T follicular helper cell (primary cell): ENCODE measurements at places on chromosomes 16 and 17.
A peak's percentile ranks its signal among the peaks of the same experiment; 100 is the strongest.

- no peak for DNase-seq
These were observed 185.5 kb downstream of the FOXL1 start for GRCh38 chr16:86763819-86764218.

GRCh38 chr17:66625311-66625767 is 209.6 kb upstream of the CACNG5 start:
- no peak for DNase-seq

DNA sequence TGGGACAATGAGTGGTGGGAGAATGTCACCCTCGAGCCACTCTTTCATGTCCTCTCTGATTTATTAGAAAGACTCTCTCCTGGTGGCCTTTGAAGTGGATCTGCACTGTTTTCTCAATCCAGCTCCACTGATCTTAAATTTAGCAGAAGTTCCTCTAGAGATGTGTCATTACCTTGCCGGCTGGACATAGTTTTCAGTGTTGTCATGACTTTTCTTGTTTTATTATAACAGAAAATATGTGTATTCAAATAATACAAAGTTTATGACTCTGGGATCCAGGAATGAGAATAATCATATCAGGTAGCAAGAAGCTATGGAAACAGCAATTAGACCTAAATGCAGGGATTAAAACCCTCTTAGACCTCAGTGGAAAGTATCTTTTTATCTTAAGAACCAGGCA is 247.5 kb upstream of the ELAC2 start:
- no peak for DNase-seq

- no peak for DNase-seq
These were observed 79.0 kb downstream of the C16orf78 start for GRCh38 chr16:49452578-49452977.

- no peak for DNase-seq
These were observed 26.5 kb downstream of the SREBF1 start for GRCh38 chr17:17810084-17810894.

DNA sequence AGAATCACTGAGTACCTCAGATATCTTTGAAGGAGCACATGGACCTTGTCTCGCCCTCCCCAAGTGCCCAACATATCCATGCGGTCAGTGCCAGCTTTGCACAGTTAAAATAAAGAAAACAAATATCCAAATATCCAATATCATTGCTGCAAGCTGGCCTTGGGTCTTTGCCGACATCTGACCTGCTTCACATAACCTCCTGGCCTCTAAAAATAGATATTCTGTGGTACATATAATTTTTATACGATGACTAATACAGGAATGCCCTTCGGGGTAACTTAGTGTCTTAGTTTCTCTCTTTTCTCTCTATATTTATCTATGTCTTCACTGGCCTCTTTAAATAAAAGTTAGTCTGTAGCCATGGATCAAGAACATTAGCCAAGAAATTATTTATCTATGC is 67.8 kb downstream of the MAF start:
- no peak for DNase-seq

DNA sequence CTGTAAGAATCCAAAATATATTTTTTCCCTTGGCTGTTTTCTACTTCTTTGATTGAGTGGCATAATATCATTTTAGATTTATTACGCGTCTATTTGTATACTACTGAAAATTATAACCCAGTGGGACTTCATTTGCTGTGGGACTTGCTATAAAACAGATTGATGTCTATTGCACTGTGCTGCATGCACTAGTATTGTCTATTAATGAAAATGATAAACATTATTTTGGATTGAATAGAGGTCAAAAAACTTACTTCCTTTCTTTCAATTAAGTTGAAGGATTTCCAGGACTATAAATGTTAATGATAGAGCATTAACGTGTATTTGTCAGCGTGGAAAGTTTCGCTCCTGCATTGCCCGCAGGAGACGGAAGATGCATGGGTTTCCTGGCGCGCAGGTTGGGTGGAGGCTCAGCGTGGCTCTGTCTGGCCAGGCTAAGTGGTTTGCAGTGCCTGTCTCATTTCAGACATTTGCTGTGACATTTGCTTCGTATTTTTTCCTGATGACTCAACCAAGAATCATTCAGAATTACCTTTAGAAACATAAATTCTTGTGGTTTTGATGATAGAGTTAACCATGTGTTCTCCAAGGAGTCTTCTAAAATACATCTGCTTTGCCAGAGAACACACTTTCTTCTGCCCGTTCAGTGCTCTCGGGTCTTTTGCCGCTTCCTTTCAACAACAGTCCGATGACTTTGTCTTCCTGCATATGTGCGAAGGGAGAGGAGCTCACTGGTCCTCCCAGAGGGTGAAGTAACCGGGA is 216.7 kb downstream of the RPTOR start:
- peak; percentile 43 for DNase-seq

DNA sequence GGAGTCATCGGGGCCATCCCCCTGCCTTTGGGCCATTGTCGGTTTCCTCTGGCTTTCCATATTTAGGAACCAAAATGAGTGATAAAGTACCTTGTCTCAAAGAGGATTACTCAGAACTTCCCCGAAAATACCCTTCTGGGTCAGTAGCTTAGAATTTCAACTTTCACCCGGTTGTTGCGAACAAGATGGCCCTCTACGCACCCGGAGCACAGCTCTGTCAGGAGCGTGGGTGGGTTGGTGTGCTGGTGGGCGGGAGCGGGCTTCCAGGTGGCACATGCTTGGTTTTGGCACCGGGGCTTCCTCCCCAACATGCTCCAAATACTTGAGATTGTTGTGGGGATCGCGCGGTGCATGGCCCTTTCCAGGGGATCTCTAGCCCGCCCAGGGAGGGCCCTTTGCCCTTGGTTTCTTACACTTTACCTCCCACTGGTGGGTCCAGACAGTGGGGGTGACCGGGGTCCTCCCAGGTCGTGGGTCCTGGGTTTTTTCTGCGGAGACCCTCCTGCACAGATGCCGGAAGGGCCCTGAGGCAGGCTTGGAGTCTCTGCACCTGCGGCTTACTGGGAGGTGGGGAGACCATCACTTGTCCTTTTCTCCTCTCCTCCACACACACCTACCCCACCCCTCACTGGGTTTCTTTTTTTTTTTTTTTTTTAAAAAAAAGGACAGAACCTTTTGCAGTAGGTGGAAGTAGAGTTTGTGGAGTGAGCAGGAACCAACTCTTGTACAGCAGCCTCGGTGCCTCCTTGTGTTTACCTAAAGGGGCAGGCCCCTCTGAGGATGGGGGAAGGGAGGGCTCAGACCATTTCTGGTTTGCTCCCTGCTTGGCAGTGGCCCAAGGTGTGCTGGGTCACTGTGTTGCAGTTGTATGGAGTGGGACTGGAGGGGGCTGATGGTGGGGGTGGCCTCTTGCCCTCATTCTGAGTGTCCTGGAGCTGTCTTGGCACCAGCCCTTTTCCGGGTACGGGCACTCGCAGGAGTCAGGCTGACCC is 142.1 kb downstream of the SEC14L1 start:
- DNase-seq = no peak

DNA sequence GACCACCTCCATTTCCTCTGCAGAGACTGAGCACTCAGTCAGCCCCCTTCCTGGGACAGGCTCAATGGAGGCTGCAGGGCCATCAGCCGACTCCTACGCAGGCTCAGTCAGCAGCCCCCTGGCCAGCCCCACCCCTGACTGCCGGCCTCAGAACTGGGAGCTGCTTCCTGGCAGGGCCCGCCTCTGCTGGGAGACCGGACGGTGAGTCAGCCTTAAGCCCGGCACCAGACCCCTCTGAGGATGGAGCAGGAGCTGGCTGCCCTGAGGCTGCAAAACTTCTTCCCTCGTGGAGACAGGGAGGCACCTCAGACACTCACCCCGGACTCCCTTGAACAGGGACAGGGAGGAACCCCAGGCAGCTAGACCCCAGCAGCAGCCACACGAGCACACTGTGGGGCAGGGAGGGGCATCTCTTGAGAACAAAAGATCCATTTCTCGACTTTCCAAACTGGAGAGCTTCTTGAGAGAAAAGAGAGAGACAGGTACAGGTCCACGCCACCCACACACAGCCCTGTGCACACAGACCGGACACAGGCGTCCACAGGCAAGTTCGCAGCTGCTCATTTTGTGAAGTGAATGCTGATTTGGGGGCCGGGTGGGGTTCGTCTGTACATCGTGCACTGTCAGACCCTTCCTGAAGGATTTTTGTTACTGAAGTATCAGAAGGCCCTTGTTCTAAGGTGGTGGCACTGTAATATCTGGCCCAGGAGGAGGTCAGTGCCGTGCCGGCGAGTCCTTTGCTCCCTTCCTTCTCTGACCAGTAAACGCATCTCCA is 1.3 kb upstream of the TUBB3 start:
- no peak for DNase-seq

DNA sequence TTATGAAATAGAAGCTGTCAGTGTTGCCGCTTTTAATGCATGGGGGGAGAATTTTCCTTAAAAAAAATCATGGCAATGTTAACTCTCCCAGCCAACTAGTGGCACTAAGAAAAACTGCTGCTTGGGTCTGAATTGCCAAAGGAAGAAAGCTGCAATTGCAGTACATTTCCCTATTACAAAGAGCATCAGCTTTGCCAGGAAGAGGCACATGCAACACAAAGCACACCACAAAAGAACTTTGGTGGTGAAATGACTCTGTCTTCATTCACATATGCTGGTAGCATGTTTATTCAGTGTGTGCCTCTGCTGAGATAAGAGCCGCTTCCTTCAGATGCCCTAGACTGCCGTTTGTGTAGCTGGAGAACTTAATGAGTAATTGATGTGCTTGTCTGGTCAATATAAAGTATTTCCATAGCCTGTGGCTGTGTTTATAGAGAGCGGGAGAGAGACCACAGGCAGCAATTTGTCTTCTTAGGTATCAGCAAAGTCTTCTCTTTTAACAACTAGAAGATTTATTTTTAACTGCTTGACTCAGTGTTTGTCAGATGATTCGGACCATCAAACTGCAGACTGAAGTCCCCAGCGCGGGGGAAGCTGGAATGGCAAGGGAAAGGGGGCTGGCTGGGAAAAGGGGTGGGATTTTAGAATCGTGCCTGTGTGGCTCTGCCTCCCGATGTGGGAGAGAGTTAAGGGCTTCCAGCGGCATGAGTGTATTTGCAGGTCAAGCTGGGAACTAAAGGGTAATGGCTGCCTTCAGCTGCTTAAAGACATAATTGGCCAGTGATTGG is 115.1 kb downstream of the MRTFB start:
- DNase-seq = no peak

DNA sequence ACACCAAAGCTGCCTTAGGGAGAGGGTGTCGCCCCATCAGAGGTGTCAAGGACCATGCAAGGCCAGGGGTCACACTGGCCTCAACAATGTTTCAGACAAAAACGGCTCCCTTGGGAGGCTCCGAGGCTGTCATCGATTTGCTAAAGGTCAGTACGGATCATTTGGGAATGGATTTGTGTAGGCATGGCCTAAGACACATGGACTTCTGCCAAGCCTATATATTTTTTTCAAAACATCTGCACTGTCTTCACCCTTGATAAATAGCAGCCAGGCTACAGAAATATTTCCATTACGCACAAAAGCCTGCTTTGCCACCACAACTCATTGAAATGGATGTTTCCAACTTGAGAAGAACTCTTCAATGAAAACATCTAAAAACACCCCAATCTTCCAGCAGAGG is 10.3 kb downstream of the CUEDC1 start:
- no peak for DNase-seq
